ENCODE measurements at places on chromosomes 16 and 17.
A peak's percentile ranks its signal among the peaks of the same experiment; 100 is the strongest.

GRCh38 chr16:89921702-89922476 lies 1.3 kb upstream of the TUBB3 start:
- peaks cover 58% of the 10 kb centered on the region for H3K4me1 ChIP-seq
- H3K27ac ChIP-seq: peak overlapping the region; percentile 78
- peak; percentile 82 for DNase-seq
- peak overlapping the region; percentile 95 for H3K4me3 ChIP-seq

- H3K27me3 ChIP-seq: peaks cover 16% of the 10 kb centered on the region
- no peak overlapping the region for H3K27ac ChIP-seq
- peak; percentile 35 for DNase-seq
- H3K4me1 ChIP-seq: no peaks in the 10 kb centered on the region
- H3K4me3 ChIP-seq: no peak overlapping the region
Observed at GRCh38 chr16:86389566-86390328, 120.6 kb upstream of the FOXF1 start.

GRCh38 chr17:61487989-61488595 lies 35.9 kb downstream of the TBX4 start:
- H3K27me3 ChIP-seq: no peaks in the 10 kb centered on the region
- no peaks in the 10 kb centered on the region for H3K4me1 ChIP-seq
- DNase-seq: no peak

GRCh38 chr16:86663685-86664521 lies 85.6 kb downstream of the FOXL1 start:
- H3K27me3 ChIP-seq: peaks cover 64% of the 10 kb centered on the region
- H3K4me3 ChIP-seq: no peak overlapping the region
- no peaks in the 10 kb centered on the region for H3K36me3 ChIP-seq
- no peak overlapping the region for H3K27ac ChIP-seq
- no peak for DNase-seq
- no peaks in the 10 kb centered on the region for H3K4me1 ChIP-seq

GRCh38 chr17:52762794-52763167 lies 604.3 kb upstream of the CA10 start:
- no peaks in the 10 kb centered on the region for H3K27me3 ChIP-seq
- no peak for DNase-seq
- H3K27ac ChIP-seq: no peak overlapping the region
- H3K36me3 ChIP-seq: no peaks in the 10 kb centered on the region
- H3K4me3 ChIP-seq: no peak overlapping the region

- H3K36me3 ChIP-seq: no peaks in the 10 kb centered on the region
- DNase-seq: no peak
- peaks cover 4% of the 10 kb centered on the region for H3K27me3 ChIP-seq
- H3K4me1 ChIP-seq: no peaks in the 10 kb centered on the region
Observed at GRCh38 chr17:21495281-21495680, 119.1 kb downstream of the KCNJ12 start.

GRCh38 chr17:39751637-39752036 lies 13.9 kb downstream of the GRB7 start:
- no peaks in the 10 kb centered on the region for H3K36me3 ChIP-seq
- no peaks in the 10 kb centered on the region for H3K27me3 ChIP-seq
- no peaks in the 10 kb centered on the region for H3K4me1 ChIP-seq
- no peak overlapping the region for H3K27ac ChIP-seq
- no peak overlapping the region for H3K4me3 ChIP-seq

- DNase-seq: peak; percentile 75
- no peaks in the 10 kb centered on the region for H3K36me3 ChIP-seq
Observed at GRCh38 chr17:66426397-66427033, 124.1 kb downstream of the PRKCA start.

DNA sequence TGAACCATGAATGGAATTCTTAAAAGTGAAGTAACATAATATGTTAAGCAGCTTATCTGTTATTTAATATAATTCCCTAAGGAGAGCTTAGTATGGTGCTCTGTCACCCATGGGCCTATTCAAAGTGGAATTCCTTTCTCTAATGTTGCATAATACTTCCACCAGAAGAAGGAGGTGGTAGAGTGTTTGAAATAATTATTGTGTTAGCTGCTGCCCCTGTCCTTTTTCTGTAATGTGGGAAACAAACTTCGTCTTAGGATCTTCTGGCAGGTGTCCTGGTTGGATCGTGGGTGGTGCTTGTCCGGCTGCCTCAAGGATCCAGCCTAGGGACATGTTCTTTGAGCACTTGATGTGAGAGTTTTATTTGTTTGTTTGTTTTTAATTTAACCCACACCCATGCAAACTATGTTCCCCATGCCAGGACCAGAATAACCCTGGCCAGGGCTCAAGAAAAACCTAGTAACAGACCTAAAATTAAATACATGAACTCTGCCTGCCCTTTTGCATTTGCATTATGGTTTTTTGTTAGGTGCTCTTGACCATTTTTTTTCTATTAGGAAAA lies 46.1 kb downstream of the ZNRF1 start:
- H3K27ac ChIP-seq: peak overlapping the region; percentile 32
- peak; percentile 82 for DNase-seq
- no peaks in the 10 kb centered on the region for H3K27me3 ChIP-seq
- peak overlapping the region; percentile 9 for H3K4me3 ChIP-seq
- peaks cover 19% of the 10 kb centered on the region for H3K4me1 ChIP-seq
- no peaks in the 10 kb centered on the region for H3K36me3 ChIP-seq

DNA sequence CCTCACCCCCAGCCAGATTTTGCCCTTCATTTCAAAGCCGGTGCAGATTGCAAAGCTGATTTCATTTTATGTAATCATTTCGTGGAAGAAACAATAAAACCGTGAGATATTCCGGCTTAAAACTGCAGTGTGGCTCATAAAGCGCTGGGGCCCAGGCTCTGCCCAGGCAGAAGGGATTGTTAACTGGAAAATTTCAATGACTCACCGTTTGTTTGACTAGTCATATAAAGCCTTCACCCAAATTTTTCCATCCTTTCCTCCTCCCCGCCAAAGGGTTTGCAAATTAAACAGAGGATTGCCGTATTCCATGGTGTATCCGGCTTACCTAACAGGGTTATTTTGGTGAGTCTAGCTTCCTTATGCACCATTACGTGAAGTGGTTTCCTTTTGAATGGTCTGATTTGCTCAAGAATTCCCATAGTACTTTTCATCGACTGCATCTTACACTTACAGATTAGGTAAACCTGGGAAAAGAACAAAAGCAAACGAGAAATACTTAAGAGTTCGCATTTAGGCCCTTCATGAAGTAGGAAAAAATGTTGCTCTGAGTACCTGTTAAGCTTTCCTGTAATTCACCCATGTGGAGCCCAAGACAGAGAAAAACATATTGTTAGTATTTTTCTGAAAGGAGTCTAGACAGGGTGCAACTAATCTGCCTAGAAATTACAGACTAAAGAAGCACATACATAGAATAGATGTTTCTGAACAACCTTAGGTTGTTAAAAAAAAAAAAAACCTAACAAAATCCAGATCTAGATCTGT lies 949 bp upstream of the GSPT1 start:
- H3K27me3 ChIP-seq: no peaks in the 10 kb centered on the region
- peak; percentile 36 for DNase-seq
- H3K4me1 ChIP-seq: peaks cover 13% of the 10 kb centered on the region
- peak overlapping the region; percentile 96 for H3K4me3 ChIP-seq
- no peaks in the 10 kb centered on the region for H3K36me3 ChIP-seq

DNA sequence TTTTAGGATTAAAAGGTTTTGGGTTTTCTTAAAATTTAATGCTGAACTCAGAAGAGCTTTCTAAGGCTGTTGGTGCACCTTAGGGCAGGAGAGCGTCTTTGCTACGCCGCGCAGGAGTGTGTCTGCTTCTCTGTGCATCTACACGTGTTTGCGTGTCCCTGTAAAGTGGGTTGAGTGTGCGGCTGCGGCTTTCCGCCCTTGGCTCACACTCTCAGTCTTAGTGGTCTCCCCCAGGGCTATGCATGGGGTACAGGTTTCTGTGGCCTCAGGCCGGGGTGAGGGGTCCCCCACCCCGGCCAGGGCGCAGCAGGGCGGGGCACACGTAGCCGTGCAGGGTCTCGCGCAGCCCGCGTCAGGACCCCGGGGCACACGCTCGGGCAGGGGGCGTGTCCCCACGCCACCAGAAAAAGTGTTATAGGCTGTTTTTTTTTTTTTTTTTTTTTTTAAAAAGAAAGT lies 727 bp upstream of the TENT4B start:
- no peak for DNase-seq
- H3K27me3 ChIP-seq: no peaks in the 10 kb centered on the region

DNA sequence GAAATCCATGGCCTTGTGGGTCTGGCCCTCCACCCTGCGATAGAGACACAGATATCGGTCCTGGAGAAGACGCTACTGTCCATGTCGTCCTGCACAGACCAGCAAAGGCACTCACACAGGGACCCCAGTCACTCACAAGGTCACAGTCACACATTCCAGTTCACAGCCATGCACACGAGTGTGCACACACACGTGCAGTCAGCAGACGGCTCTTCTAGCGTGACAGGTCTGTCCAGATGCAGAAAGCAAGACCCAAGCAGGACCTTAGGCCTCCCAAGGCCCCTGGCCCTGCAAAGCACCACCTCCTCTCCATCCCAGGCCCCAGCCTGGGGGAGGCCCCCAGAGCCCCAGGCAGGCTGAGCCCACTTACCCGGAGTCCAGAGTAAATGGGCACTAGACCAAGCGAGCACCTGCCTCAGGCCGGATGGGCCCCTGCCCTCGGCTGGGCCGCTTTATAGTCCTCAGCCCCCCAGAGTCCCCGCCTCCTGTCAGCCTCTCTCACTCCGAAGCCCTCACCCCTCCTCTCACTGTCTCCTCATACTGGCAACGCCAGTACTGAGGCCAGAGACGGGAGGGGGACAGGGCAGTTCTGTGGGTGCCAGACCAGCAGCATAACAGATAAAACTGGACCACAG lies at the start of gene PPY:
PPY (minus strand) TSS at position 426 of the 635 bp plus-strand sequence. CDS start 822 bp downstream, outside the sequence.
- no peak for DNase-seq
- no peaks in the 10 kb centered on the region for H3K36me3 ChIP-seq
- H3K4me1 ChIP-seq: no peaks in the 10 kb centered on the region
- no peaks in the 10 kb centered on the region for H3K27me3 ChIP-seq
- H3K27ac ChIP-seq: no peak within 1 kb of the TSS

GRCh38 chr17:73363442-73364154 lies 51.8 kb upstream of the CDC42EP4 start:
- DNase-seq: no peak
- H3K4me3 ChIP-seq: no peak overlapping the region
- no peaks in the 10 kb centered on the region for H3K36me3 ChIP-seq
- H3K27me3 ChIP-seq: no peaks in the 10 kb centered on the region
- no peaks in the 10 kb centered on the region for H3K4me1 ChIP-seq
- H3K27ac ChIP-seq: no peak overlapping the region

- H3K27me3 ChIP-seq: peaks cover 36% of the 10 kb centered on the region
- no peaks in the 10 kb centered on the region for H3K36me3 ChIP-seq
Observed at GRCh38 chr16:4936991-4937781, at the start of gene PPL. Gene PPL (minus strand): TSS chr16:4937148. CDS start chr16:4937045, 103 bp downstream.

DNA sequence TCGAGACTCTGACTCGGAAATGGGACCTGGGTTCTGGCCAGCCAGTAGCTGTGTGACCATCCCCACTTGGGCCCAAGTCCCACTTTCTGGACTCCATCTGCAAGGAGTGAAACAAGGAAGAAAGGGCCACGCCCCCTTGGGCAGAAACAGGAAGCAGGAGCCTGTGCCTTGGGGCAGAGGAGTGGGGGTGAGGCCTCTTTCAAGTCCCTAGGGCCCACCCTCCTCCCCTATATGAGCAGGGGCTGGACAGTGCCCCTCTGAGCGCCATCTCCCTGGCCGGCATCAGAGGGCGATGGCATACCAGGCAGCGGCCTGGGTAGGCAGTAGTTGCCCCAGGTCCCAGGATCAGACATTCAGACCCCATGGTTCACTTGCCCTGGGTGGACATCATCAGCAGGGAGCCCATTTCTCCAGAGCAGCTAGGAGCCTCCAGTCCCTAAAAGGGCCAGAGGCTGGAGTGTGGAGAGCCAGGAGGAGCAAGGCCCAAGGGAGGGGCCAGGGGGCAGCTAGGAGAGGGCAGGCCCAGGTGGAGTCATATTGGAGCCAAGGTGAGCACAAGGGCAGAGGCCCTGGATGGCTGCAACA lies 7.1 kb downstream of the BCAR1 start:
- H3K36me3 ChIP-seq: no peaks in the 10 kb centered on the region
- no peak overlapping the region for H3K4me3 ChIP-seq
- no peak for DNase-seq
- H3K4me1 ChIP-seq: peaks cover 36% of the 10 kb centered on the region
- H3K27ac ChIP-seq: peak overlapping the region; percentile 65

GRCh38 chr16:7637446-7637845 lies 304.8 kb downstream of the RBFOX1 start:
- no peaks in the 10 kb centered on the region for H3K36me3 ChIP-seq
- no peaks in the 10 kb centered on the region for H3K4me1 ChIP-seq
- H3K27ac ChIP-seq: no peak overlapping the region
- no peaks in the 10 kb centered on the region for H3K27me3 ChIP-seq

DNA sequence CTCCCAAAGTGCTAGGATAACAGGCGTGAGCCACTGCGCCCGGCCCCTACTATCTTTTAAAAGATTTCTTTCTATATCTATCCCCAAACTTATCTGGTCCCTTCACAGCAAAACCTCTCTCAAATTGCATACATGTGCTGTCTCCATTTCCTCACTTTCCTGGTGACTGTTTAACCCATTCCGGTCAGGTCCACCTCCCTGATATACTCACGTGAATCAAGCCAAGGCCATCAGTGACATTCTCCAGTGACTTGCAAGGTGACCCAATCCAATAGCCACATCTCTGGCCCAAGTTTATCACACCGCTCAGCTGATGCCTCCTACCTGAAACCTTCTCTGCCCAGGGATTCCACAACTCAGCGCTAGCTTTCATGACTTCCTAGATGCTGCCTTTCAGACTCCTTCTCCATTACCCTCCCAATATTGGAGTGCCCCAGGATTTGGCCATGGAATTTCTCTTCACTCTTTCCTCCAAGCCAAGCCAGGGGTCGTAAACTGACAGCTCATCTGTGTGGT lies 1.4 kb upstream of the CTCF start:
- no peak overlapping the region for H3K27ac ChIP-seq
- DNase-seq: no peak
- H3K27me3 ChIP-seq: no peaks in the 10 kb centered on the region
- H3K4me3 ChIP-seq: peak overlapping the region; percentile 98
- no peaks in the 10 kb centered on the region for H3K36me3 ChIP-seq

- DNase-seq: no peak
- peaks cover 23% of the 10 kb centered on the region for H3K36me3 ChIP-seq
- no peak overlapping the region for H3K4me3 ChIP-seq
- no peak overlapping the region for H3K27ac ChIP-seq
- no peaks in the 10 kb centered on the region for H3K4me1 ChIP-seq
- no peaks in the 10 kb centered on the region for H3K27me3 ChIP-seq
Observed at GRCh38 chr17:62565817-62566216, 61.7 kb upstream of the MRC2 start.

DNA sequence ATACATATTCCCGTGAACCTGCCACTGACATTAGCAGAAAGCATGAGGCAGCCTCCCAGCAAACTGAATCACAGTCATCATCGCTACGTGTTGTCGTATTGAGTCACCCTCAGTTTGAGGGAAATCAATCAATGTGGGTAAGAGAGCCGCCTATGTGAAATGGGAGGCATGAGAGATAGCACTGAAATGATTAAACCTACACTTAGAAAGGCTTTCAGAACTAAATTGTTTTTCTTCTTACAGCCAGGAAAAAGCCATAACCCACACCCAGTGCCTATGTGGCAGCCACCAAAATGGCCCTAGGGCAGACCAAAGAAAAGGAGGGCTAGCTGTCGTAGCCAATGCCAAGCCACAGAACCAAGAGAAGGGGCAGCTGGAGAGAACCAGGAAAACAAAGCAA lies 90.5 kb downstream of the ADAMTS18 start:
- no peaks in the 10 kb centered on the region for H3K36me3 ChIP-seq
- no peaks in the 10 kb centered on the region for H3K4me1 ChIP-seq
- no peak overlapping the region for H3K27ac ChIP-seq
- H3K27me3 ChIP-seq: peaks cover 24% of the 10 kb centered on the region
- DNase-seq: no peak

GRCh38 chr16:67158637-67159600 lies 790 bp downstream of the TRADD start:
- H3K27ac ChIP-seq: peak overlapping the region; percentile 60
- H3K4me3 ChIP-seq: peak overlapping the region; percentile 88
- DNase-seq: peak; percentile 75
- H3K27me3 ChIP-seq: no peaks in the 10 kb centered on the region
- no peaks in the 10 kb centered on the region for H3K36me3 ChIP-seq
- peaks cover 7% of the 10 kb centered on the region for H3K4me1 ChIP-seq
